ENCODE measurements at places on chromosomes 1 and 21.

DNA sequence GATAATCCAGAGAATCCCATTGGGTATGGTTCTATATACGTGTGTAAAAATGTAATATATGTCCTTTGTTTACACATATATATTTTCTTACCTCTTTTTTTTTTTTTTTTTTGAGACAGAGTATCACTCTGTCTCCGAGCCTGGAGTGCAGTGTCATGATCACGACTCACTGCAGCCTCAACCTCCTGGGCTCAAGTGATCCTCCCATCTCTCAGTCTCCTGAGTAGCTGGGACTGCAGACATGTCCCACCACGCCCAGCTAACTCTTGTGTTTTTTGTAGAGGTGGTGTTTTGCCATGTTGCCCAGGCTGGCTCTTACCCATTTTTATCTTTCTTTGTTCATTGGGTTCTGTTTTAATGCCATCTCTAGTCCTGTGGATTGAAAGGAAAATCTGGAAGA is 59.5 kb downstream of the ZBTB17 start:
- DNase-seq = no peak

- no peak for DNase-seq
Observed at GRCh38 chr1:43849670-43850069, 83.9 kb upstream of the ARTN start.

DNA sequence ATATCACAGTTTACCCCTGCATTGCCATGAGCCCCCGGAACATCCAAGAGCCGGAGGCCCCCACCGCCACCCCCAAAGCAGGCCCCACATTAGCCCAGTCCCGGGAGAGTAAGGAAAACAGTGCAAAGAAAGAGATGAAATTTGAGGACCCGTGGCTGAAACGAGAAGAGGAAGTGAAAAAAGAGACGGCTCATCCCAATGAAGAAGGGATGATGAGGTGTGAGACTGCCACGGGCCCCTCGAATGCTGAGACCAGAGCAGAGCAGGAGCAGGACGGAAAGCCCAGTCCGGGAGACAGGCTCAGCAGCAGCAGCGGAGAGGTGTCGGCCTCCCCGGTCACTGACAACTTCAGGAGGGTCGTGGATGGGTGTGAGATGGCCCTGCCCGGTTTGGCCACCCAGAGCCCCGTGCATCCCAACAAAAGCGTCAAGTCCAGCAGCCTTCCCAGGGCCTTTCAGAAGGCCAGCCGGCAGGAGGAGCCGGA is 532.4 kb downstream of the KIF26B start:
- DNase-seq = no peak

GRCh38 chr1:56915960-56916359 is 49.9 kb downstream of the C8B start:
- no peak for DNase-seq

GRCh38 chr21:31780944-31781343 is 49.0 kb upstream of the SCAF4 start:
- no peak for DNase-seq

DNA sequence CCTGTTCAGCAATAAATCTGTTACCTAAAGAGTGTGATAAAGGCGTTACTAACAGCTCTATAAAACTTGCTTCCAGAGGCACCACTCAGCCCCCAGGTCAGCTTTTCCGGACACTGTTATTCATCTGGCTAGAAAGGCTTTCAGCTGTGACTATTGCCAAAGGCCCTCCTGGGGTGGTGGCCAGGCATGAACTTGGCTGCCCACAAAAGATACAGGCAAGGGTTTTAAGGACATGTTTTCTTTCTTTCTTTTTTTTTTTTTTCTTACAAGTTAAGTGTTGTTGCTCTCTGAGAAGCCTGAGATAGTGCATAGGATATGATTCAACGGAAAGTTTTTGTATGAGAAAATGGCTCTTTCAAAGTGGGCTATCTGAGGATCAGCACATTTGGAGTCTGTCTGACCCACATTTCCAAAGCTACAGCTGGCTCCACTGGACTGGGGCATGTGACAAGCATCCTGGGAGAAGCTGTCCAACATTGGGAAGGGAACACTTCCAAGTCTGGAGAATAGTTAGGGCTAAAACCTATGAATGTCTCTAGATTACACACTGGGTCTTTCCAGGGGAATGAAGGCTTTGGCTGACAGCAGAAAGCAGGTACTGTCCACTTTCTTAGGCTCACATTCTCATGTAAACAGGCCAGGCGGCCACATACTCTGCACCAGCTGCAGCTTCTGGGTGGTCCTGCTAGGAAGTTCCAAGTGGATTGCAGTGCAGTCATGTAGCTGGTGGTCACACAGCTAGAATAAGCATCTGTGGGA is 639.7 kb downstream of the LMO4 start:
- DNase-seq = no peak

Measured in stimulated activated CD8-positive, alpha-beta memory T cell treated with anti-CD3 and anti-CD28 coated beads, Interleukin-15, amount 100 ng/mL, for 24 hours (primary cell).